ENCODE measurements at places on chromosomes 16 and 17.

DNA sequence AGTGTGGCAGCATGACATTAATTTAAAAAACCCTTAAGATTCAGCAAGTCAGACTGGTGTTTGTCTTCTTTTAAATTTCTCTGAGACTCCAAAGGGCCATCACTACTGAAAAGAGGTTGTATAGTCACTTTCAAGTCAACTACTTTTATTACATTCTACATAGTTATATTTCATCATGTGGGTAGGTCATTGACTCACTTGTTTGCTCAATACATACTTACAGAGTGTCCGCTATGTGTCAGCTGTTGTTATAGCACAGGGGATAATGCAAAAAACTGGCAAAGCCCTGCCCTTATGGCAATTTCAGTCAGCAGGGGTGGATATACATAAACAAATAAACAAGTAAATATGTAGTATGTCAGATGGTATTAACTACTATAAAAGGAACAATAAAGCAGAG, 2.5 kb upstream of the MYH4 start:
- DNase-seq: no peak

DNA sequence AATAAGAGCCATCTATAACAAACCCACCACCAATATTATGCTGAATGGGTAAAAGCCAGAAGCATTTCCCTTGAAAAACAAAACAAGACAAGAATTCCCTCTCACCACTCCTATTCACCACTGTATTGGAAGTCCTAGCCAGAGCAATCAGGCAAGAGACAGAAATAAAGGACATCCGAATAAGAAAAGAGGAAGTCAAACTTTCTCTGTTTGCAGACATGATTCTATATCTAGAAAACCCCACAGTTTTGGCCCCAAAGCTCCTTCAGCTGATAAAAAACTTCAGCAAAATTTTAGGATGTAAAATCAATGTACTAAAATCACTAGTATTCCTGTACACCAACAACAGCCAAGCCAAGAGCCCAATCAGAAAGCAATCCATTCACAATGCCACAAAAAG, 271.8 kb upstream of the AXIN2 start:
- no peak for DNase-seq

DNA sequence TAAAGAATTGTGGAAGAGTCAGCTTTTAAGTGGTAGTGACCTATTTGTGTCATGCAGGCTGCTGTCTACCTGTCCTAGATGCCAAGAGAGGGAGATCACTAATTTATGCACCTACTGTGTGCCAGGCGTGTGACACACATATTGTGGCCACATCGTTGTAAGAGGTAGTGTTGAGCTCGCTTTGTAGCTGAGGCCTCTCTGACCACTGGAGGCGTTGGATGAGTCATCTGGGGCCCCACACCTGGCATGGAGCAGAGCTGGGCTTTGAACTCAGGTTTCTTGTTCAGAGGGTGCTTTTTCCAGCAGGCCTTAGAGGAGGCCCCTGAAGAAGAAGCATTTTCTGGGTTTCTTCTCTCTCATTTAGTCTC, 52.3 kb upstream of the LGALS9 start:
- DNase-seq: no peak

- no peak for DNase-seq
These were observed 83.8 kb downstream of the ABCC1 start for GRCh38 chr16:16033208-16033717.

GRCh38 chr16:20878682-20879147, 21.4 kb downstream of the DCUN1D3 start:
- no peak for DNase-seq

DNA sequence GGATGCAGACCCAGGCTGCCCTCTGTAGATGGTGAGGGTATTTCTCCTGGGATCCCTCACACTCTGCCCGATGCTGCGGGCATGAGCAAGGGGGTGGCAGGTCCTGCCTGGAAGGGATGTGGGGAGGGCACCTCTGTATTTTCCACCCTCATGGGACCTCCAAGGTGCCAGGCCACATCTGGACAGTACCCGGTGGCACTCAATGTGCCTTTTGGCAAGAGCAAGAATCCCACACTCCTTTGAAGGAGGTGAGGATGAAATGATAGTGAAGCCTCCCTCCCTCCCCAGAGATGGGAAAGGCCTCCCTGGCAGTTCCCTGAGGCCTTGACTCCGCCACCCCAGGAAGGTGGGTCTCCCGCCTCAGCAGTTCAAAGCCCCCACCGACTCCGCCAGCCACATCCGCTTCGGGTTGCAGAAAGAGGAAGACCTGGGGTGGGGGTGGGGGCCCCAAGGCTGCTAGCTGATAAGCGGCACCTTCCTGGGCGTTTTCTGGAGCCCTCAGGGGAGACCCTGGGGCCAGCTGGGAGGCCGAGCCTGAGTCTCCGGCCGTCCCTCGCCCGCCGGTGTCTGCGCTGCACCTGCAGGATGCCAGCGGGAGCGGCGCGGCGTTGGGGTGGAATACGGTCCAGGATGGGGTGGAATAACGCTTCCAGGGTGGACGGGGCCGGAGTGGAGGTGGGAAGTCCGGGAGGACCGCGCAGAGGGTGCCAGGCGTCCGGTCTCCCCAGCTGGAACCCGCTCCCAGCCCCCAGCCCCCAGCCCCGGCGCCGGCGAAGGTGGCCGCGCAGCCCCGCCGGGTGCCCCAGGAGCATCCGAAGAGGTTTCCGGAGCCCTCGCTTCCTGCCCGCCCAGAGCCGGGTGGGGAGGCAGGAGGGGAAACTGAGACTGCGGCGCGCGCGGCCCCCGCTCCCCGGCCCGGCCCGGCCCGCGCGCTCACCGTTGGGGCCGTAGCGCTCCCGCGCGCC, 718 bp downstream of the ATP2A3 start:
- DNase-seq: no peak

GRCh38 chr17:59778996-59779395, 71.5 kb downstream of the VMP1 start:
- DNase-seq: no peak
